Esophagus squamous epithelium (tissue), 5 donors: ENCODE measurements at places on chromosomes 5 and 9.

DNA sequence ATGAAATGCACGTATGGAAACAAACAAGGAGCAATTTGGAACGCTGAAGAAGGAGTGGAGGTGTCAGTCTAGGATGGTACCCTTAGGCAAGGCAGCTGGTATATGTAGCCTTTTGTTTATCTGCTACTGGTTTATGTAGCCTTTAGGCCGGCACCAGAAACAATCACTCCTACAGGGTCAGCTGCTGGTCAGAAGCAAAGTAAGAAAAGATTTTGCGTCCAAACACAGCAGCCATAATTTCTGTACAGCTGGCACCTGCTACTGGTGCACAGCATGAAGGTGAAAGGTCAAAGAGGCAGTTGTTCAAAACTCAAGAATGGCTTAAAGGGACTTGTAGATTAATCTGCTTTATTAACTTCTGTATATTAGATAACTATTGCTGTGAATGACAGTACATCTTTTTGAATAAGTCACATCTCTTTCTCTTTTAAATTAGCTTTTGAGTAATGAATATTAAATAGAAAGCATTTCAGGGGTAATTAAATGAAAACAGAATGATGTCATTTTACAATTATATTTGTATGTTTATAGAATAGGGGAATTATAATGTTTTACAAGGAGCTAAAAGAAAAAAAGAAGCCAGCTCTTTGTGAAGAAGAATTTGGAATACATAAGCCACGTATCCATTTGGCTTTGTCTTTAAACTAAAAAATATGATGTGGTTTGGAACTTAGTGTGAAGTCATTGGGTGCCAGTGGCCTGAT, 33.1 kb upstream of the TLX3 start:
- DNase-seq: no peak

DNA sequence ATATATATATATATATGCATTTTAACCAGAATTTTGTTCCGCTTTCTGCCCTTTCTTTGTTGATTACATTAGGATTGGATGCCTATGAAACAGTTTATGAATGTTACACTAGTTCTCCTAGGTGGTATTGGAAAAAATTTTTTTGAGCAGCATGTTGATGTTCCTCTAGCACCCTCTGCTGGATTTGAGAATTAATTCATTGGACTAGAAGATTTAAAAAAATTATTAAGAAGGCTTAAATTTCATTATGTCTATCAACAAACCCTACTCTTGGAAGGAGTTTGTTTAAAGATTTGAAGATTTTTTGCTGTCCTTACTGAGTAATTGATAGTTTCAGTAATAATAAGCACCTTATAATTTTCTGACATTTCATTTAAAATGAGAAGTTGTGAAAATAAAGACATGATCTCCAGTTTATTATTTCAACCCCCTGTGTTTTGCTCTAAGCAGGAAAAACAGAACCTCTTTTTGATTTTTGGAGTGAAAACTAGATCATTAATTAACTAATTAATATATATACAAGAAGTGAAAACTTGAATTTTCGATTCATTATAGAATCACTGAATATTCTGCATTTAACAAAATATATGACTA, 89.6 kb downstream of the CCDC171 start:
- DNase-seq: no peak

DNA sequence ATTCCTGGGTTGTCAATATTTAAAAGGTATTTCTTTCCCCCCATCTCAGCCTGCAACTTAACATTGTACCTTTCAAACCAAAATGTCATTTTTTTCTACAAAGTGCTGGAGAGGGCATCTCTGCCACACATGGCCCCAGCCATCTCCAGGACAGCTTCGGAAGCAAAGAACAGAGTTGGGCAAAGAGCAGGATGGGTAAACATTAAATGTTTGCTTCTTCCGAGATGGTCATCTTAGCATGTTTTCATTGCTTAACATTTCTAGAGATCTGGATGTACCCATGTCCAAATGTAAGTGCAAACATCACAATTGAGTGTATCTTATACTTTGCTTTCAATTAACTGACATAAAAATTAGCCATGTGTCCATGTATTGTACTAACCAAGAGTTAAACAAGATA, 14.3 kb upstream of the F2RL2 start:
- no peak for DNase-seq

DNA sequence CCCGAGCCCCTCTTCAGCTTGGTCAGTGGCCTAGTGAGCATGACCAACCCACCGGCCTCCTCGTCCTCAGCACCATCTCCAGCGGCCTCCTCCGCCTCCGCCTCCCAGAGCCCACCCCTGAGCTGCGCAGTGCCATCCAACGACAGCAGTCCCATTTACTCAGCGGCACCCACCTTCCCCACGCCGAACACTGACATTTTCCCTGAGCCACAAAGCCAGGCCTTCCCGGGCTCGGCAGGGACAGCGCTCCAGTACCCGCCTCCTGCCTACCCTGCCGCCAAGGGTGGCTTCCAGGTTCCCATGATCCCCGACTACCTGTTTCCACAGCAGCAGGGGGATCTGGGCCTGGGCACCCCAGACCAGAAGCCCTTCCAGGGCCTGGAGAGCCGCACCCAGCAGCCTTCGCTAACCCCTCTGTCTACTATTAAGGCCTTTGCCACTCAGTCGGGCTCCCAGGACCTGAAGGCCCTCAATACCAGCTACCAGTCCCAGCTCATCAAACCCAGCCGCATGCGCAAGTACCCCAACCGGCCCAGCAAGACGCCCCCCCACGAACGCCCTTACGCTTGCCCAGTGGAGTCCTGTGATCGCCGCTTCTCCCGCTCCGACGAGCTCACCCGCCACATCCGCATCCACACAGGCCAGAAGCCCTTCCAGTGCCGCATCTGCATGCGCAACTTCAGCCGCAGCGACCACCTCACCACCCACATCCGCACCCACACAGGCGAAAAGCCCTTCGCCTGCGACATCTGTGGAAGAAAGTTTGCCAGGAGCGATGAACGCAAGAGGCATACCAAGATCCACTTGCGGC, 1.8 kb downstream of the EGR1 start:
- DNase-seq: no peak

DNA sequence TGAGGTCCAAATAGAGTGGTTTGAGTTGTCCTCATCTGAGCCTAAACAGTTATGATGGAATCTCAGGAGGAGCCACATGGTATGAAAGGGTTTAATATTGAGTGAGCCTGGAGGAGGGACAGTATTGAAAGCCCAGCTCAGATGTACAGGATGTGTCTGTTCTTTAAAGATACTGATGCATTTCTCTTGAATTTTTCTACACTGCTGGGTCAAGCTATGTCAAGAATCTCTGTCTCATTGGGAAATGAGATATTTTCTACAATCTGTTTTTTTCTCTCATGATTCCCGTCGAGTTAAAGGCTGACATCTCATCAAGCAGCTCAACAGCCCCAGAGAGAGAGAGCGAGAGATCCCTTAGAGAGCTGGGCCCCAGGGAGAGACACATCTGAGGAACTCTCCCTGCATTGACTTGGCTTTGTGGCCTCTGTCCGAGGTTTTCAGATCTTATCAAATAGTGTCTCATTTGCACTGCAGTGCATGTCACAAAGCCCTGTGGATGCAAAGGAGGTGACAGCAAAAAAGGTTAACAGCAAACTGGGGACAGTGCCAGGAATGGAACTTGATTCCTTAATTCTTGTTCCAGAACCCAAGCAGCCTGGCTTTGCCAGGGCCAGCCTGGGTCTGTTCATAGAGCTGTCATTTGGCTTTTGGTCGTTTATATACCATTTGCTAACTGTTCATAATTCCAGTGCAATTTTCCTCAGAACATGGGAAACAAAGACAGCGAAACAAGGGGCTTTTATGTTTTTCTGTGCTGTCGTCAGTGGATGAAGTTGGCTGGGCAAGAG, 19.0 kb upstream of the ACTBL2 start:
- DNase-seq: no peak

GRCh38 chr5:149036970-149037369, 25.9 kb downstream of the SH3TC2 start:
- DNase-seq: no peak

DNA sequence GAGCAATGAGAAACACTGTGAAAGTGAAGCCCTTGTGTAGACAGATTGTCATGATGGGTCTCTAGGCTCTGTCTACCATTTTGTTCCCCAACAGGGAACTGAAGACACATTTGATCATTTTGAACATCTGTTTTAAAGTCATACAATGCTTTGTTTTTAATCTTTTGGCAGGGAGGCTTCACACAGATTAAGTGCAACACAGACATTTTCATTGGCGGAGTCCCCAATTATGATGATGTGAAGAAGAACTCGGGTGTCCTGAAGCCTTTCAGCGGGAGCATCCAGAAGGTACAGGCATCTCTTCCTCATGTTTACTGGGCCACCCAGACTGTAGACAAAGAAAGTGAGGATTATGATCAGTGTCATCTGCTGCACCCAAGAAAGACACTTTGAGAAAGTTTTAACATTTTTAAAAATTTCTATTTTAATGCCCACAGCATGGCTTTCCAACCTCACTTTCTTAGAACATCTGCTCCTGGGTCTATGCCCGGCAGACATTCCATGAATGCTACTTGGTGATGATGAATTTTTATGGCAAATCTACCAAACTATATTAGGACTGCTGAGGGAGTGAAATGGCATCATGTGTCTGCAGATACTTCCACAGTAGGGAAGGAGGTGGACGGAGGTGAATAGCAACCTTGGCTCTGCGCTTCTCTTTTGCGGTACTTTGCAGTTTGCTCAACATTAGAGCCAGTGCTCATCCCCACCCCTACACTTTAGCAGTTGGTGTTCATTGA, 121.3 kb downstream of the LIFR start:
- DNase-seq: no peak

DNA sequence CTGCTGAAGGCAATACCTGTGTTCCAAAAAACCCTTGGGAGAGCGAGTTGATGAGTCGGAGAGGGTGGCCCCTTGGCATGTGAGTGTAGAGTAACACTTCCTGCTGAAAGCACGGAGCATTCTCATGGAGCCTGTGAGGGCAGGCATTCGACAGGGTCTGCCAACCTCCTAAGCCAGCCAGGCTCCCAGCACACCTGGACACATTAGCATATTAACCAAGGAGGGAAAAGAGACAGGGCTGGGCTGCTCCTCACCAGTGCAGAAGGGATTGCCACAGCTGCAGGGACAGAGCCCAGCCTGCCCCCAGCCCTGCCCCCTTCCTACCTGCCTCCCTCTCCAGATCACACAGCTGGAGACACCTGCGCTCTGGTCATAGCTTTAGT, 46.4 kb upstream of the SEMA4D start:
- DNase-seq: no peak
